ENCODE measurements at places on chromosomes 12 and 14. TPM values are rescaled to one million over a fixed set of nuclear protein-coding genes. Genes with fewer than 3 reads are reported as not detected.

OTX2 gene
- total RNA-seq, result not detected

A2M gene
- total RNA-seq, result 2.1 TPM

DNA sequence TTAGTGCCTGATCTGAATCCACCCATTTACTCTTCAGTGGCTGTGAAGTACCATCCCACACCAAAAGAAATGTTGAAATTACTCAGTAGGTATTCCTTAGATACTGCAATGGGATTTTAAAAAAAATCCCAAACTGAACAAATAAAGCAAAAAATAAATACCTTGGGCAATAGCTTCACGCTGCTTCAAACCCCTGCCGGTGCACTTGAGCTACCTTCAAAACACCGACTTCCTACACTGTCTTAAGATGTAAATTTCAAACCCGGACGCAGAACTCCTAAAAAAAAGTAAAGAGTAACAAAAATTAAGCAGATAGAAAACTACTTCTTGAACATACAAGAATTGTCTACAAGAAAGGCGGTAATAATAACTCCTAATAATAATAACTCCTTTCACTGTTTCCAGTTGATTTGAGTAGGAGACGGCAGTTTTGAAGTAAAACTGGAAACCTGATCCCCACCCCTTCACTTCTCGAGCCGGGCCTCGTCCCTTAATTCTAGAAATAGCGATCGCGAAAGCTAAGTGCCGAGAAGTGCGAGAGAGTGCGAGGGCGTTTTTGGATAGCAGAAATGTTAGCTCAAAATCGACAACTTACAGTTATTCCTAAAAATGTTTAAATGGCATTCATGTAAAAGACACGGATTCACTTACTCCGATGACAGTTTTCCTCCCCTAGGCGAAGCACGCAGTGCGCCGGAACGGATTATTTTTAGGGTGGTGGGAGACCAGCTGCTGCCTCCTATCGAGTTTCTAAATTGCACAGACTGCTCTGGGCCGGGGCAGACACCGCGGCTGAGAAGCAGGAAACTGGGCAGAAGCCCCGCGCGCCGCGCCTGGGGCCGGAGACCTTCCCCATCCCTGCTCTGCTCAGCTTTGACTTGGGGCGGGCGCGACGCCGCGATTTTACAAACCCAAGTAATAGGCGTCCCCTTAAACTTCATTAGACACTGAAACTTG is at the start of gene ABCC9:
ABCC9 (minus strand) TSS at position 878 of the 957 bp plus-strand sequence. CDS start 4,752 bp downstream, outside the sequence.
- no peak for DNase-seq

DNA sequence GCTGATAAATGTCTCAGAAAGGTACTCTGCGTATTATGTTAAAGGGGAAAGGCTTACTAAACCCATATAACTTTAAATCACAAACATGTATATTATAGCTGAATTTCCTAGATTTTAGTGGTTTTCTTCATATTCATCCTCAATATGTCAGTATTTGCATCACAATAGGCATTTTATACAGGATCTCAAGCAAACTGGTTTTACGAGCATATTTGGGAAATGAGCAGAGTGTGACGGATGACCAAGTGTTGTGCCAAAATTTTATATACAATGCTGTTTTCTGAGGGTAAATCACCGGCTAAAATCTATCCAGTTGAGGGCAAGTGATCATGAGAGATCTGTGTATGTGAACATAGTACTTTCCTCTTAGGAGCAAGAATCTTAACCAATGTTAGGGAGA is 8.4 kb downstream of the CPM start:
- DNase-seq, result no peak

DNA sequence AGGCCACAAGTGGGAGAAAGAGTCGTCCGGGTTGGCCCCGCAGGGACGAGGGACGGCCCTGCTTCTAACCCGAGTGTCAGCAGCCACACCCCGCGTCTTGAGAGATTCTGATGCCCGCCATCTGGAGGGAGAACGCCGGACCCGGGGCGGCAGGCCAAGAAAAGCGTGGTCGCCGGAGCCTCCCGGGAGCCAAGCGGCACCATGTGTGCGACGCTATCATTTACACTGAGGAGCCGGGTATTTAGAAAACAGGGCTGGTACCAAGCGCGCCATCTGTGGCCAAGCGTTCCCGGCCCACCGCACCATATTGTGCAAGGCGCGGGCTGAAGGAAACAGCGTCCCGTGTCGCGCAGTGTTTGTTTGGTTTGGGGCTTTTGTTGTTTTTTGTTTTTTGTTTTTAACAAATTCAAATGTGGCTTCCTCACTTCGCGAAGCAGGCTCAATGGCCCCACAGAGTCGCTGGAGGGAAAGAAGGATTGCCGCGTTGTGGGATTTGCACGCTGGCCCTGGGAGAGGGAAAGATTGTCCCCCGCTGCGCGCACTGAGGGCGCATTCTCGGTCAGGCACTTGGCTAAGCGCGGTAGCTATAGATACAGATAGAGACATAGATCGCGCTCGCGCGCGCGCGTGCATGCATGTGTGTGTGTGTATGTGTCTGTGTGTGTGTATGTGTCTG is 153.8 kb downstream of the BCL11B start:
- DNase-seq, result no peak

DNA sequence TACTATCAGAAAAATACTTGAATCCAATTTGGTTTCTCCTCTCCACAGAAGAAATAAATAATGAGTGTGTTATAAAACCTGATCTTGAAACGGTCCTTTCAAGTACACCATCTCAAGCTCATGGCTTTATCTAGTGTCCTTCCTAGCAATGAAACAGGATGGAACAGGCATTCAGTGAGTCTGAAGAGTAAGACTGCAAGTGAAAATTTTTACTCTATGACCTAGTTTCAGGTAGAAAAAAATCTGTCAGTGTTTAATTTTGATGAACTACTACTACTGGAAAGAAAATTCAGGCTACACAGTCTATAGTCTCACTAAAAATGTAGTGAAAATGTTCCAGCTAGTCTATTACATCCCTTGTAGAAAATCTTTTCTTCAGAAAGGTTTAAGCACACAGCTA is 7.7 kb downstream of the CBX5 start:
- DNase-seq, result no peak

DNA sequence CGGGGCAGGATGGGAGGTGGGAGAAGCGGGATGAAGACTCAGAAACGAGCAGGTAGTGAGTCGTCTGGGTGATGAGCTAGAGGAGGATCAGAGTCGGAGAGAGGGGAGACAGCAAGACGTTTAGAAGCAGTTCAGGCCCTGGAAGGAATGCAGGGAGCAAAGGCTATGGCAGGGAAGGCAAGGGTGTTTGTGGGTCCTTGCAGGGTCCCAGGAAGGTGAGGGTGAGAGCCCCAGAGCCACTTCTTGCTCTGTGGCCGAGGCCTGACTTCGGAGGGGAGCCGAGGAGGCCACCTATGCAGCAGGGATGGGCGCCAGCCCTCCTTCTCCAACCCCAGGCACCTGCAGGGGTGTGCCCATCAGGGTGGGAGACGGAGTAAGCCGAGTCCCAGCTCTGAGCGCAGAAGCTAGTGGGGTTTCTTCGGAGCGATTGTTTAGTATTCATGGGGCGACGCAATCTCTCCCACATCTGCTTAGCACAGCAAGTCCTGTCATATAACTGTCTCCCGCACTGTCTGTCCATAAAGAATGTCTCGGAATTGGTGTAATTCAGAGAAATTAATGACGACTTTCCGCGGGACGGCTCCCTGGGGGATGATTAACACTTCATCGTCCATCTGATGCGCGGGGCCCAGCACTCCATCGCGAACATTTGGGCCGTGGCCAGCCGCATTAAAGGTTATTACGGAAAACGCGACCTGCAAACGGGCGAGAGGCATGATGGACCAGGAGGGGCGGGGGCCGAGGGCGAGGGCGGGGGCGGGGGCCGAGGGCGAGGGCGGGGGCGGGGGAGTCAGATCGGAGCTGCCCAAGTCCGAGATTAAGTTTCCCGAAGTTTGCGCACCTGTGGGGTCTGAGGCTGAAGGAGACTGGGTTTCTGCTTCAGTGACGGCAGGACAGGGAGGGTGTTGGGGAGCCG is 12.2 kb upstream of the CALCOCO1 start:
- DNase-seq, result no peak

DNA sequence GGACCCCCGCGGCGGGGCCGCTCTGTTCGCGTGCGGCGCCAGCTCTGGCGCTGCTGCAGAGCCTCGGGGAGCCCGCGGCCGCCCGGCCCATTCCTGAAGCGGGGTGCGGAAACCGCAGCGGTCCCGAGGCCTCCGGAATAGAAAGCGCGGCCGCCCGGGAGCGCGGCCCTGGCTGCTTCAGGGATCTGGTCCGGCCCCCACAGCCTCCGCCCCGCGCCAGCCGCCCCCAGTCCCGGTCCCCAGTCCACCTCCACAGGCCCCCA is 204 bp downstream of the HSP90AA1 start:
- no peak for DNase-seq

GRCh38 chr12:89742337-89743022 is 33.8 kb upstream of the ATP2B1 start:
- no peak for DNase-seq

- no peak for DNase-seq
Observed at GRCh38 chr14:96629558-96630222, 127.5 kb downstream of the PAPOLA start.

GRCh38 chr12:15603474-15604085 is 185.6 kb downstream of the EPS8 start:
- DNase-seq, result no peak

- DNase-seq, result peak; percentile 20
Observed at GRCh38 chr12:128644664-128645296, 179.0 kb downstream of the SLC15A4 start.

DNA sequence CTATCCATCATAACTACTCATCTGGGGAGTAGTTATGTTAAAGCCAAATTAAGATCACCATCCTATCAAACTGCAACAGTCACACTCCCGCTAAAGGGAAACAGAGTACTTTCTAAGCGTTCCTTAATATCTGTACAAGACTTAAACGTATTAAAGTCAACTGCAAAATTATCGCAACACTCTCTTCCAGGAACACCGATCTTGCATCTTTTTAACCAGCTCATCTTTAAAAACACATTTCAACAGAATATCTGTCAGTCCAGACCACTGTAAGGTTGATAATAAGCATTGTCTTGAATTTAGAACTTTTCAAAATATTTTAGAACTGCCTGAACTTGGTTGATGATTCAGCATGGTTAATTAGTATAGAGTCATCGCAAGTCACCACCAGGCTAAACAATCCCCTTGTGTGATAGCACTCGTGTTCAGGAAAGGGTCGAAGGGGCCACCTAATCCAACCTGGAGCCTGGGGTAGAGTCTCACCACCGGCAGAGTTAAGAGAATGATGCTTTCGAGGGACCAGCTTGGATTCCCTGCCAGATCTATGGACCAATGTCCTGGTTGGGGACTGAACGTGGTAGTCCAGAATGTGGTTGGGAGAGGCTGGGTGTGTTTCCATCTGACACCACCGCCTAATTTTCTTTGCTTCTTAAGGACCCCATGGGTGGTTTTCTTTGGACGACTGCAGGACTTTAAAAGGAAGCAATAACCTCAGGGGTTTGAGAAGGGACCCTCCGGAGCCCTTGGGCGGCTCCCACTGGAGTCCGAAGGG is 890 bp downstream of the SPTLC2 start:
- DNase-seq, result no peak

GRCh38 chr12:53179687-53180219 is 769 bp upstream of the ZNF740 start:
- DNase-seq, result no peak

DNA sequence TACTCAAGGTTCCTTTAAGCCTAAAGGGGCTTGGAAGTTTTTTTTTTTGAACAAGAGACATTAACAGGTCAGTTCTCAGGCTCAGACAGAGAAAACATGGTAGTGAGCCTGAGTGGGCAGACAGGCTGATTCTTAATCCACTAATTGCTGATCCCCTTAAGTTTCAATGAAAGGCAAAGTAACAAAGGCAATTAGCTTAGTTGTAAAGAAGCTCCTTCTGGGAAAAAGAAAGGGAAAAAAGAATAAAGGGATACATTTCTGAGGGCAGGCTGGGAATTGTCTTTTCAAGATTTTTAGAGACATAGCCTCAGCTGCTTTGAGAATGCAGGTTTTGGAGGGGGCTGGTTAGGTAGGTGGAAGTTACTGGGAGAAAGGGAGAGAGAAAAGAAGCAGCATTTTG is 133.8 kb downstream of the CFAP54 start:
- DNase-seq, result no peak
